ENCODE measurements at places on chromosomes 4 and X.

- DNase-seq: no peak
These were observed 631.1 kb upstream of the FAT1 start for GRCh38 chr4:187354740-187355139.

DNA sequence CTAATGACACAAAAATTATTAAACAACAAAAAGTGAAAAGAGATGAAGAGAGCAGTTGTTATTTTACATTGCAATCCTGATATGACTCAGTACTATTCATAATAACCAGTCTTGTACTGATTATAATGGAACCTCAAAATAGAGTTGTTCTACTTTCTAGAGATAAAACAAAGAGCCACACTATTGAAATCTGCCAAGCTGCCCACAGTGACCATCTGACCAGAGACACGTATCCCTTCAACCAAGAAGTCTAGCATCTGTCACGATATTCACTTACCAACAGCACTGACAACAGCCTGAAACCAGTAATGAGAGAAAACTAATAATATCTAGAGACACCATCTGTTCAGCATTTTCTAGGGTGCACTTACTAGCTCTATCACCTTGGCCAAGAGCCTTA is 466.7 kb downstream of the NKX6-1 start:
- no peak for DNase-seq

DNA sequence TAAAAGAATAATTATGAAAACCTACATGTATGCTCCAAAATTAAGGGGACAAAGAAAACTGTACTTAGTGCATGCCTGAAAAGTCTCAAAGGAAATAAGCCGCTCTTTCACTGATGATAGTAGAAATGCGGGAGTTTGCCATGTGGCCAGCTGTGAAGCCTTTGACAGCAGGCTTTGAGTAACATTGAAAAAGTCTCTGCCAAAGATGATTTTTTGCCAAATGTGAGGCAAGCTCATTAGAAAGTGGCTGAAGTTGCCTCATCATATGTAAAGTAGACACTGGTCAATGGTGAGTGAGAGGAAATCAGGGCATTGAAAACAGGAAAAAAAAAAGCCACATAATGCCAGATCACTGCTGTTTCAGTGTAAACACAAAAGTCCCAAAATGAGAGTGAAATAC is 2360.1 kb downstream of the PCDH7 start:
- no peak for DNase-seq

- DNase-seq: no peak
These were observed 1.5 kb upstream of the CTBP1 start for GRCh38 chr4:1250527-1250812.

DNA sequence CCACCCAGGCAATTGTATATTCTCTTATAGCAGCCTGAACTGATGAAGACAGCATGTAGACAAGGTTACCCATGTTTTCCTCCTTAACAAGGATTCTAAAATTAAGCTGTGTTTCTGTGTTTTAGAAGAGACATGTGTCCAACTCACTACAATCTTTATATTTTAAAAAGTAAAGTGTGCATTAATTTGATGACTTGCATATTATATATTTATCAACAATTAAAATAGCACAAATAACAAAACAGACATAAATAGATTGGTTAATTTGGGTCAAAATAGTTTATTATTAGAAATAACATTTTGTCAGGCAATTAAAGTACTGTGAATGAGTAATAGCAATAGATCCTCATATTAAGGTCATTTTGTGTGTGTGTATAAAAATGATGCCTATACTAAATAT is 357.1 kb downstream of the PDGFC start:
- DNase-seq: no peak

DNA sequence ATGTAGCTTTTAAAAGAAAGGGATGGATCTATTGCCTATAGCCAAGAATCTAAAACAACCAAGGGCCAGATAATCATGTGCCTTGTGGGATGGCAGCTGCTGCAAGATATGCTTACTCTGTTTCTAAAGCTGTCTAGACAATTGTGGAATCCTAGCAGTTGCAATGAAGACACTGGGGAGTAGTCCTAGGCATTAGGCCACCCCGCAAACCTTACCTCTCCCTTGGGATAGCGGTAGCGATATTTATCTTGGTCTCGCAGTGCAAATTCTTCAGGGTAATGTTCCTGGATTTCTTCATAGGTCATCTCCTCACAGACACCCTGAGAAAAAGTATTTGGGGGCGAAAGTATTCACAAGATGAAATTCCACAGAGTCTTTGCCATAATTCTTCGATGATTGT is 24.6 kb downstream of the TRO start:
- DNase-seq: no peak

GRCh38 chr4:163703251-163703650 is 208.8 kb downstream of the TMA16 start:
- DNase-seq: no peak

DNA sequence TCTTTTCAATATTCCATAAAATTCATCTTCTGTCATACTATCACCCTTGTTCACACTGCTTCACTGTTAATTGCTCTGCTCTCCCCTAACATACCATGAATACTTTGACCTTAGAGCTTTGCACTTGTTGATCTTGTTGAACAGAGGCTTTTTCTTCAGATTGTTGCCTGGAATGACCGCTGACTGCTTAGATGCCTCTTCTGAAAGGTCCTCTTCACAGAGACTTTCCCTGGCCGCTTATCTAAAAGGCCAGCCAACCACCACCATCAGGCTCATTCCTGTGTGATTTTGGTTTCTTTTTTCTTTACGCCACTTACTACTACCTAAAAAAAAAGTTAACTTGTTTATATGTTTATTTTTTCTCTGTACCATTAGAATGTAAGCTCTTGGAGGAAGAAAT is 667.7 kb downstream of the STPG2 start:
- DNase-seq: no peak

- no peak for DNase-seq
These were observed 84.9 kb downstream of the SPCS3 start for GRCh38 chr4:176404621-176405020.

- no peak for DNase-seq
These were observed 98.7 kb downstream of the KLHL34 start for GRCh38 chrX:21559417-21559816.

DNA sequence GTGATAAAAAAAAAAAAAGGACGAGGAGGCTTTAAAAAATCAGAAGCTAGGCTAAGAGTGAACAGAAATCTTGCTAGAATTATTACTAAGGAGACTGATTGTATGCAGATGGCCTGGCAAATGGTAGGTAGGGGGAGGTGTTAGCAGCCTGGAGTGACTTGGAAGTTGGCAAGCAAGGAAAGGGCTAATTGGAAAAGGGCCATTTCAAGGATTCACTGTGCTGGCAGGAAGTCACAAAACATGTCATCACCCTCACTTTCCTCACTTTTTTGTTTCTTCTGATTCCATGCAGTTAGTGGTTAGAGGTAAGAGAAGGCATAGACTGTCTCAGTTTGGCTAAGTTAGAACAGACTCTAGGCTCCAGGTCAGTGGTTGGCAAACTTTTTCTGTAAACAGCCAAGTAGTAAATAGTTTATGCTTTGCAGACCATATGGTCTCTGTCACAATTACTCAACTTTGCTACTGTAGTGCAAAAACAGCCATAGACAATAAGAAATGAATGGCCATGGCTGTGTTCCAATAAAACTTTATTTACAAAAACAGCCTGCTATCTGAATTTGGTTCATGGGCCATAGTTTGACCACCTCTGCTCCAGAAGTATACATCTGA is 646.5 kb upstream of the ACTRT1 start:
- no peak for DNase-seq

DNA sequence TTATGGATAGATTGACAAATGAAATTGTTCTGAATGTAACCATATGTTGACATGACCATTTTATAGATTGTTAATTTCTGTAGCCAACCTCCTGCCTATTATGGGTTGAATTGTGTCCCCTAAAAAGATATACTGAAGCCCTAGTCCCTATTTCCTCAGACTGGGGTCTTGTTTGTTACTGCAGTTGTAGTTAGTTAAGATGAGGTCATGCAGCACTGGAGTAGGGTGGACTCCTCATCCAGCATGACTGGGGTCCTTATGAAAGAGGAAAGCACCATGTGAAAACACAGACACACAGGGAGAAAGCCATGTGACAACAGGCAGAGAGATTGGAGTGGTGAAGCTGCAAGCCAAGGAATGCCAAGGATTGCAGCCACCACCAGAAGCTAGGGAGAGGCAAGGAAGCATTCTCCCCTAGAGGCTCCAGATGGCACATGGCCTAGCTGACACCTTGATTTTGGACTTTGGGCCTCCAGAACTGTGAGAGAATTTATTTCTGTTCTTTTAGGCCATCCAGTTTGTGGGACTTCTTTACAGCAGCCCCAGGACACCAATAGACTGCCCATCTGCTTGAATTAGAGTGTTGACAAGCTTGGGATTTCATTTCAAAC is 14.0 kb downstream of the MTM1 start:
- no peak for DNase-seq

- no peak for DNase-seq
These were observed 223.4 kb downstream of the SHROOM3 start for GRCh38 chr4:76658231-76659102.

DNA sequence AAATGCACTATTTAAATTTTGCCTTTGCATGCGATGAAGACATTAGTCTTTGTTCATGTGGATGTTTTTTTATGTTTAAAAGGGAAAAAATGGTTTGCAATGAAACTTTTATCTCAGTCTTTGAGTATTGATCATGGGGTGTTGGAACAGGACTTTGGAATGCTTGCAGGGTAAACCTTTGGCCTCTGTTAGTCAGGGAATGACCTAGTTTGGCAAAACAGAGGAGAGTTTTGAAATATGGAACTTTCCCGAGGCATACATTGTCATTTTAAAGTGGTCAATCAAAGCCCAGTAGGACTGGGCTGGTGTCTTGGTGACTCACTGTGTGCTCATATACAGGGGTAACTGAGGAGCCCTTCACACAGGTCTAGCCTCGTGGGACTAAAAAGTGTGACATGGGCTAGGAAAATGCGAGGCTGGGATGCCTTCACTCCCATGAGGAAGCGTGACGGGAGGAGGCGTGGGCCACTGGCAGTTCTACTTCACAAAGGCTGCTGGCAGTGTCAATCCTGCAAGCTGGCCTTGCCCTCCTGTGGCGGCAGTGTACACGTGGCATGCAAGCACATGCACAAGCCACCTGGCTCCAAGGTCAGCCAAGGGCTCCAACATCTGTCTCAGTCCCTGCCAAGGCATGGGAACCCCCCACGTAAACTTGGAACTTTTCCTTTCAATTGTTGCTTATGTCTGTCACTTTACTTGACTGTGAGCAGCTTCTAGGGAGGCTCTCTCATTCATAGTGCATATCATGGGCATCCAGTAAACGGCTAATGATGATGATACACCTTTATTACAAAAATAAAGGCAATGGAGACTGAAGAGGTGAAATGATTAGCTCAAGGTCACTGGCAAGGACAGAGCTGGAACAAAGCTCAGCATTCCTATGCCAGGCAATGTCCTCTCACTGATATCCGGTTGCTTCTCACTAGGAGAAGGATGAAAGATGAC is 5.2 kb upstream of the F11 start:
- no peak for DNase-seq

DNA sequence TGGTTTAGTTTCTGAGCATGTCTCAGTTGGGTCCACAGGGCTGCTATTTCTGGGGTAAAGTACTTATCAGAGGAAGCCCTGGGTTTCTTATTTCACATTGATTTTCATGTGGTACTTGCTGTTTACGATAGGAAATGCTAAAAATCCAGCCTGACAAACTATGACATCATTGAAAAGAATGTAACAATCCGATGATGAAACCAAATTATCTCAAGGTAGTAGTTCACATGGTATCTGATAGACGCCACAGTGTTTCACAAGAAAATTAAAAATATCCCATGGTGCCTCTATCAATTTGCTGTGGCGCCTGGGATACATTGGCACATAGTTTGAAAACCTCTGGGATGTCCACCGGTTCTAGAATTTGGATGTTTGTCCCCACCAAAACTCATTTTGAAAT is 418.9 kb upstream of the RPS6KA3 start:
- DNase-seq: no peak

DNA sequence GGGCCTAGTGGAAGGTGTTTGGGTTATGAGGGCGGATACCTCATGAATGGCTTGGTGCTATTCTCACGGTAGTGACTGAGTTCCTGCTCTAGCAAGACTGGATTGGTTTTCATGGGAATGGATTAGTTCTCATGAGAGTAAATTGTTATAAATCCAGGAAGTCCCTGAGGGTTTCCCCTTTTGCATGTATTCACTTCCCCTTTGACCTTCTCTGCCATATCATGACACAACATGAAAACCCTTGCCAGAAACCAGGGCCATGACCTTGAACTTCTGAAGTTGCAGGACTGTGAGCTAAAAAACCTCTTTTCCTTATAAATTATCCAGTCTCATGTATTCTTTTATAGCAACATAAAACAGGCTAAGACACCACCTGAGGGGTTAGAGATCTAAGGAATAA is 529.7 kb upstream of the RPS6KA3 start:
- DNase-seq: no peak

- DNase-seq: no peak
These were observed 586.5 kb upstream of the FTHL17 start for GRCh38 chrX:31658360-31658759.

DNA sequence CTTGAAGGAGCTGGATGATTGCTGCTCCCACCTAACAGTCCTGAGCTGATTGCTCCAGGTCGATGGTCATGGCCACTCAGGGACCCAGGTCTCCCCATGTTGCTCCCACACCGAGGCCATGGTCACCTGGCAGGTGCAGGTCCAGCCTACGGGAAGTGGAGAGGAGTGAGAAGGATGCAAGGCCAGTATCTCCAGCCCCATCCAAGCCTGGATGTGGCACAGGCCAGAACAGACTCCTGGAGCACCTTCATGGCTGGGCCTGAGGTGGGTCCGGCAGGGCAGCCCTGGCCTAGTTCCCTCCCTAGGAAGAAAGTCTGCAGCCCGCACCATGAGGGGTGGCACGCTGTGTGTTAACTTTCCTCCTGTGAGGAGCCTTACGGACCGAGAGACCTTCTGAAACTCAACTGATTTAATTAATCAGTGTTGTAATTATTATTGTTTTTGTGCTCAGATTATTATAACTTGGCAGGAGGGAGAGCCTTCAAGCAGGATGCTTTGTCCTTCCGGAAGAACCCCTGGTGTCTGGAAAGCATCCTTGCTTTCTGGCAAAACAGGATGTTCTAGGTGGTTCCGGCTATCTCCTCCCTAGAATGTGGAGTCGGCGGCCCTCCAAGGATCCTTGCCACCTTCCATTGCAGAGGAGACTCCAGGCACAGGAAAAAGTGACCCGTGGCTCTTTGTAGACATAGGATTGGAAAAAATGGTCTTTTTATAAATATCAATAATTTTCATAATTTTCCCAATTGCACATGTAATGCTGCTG is 92.3 kb upstream of the ADRA2C start:
- no peak for DNase-seq

- no peak for DNase-seq
These were observed 9.9 kb downstream of the PPAT start for GRCh38 chr4:56425518-56425917.

DNA sequence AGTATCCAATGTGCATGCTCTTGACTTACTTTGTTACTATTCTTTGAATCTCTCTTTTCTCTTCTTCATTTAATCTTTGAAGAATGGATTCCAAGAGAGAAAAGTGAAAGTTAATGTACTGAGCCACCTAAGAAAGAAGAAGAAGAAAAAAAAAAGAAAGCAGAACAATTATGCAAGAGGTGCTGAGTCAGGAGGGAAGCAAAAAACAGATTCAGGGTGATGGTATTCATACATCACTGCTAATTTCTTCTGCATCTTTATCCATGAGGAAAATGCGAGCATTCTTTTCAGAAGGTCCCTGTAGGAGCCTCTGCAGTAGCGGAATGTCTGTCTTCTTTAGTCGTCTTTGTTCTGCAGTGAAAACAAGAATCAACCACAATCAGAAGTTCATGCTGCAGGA is 43.9 kb downstream of the RASSF6 start:
- no peak for DNase-seq

All from GM12891 (cell line).